ENCODE measurements at places on chromosomes 2 and 18.

- DNase-seq, result no peak
Observed at GRCh38 chr2:45793305-45793962, 142.0 kb downstream of the PRKCE start.

DNA sequence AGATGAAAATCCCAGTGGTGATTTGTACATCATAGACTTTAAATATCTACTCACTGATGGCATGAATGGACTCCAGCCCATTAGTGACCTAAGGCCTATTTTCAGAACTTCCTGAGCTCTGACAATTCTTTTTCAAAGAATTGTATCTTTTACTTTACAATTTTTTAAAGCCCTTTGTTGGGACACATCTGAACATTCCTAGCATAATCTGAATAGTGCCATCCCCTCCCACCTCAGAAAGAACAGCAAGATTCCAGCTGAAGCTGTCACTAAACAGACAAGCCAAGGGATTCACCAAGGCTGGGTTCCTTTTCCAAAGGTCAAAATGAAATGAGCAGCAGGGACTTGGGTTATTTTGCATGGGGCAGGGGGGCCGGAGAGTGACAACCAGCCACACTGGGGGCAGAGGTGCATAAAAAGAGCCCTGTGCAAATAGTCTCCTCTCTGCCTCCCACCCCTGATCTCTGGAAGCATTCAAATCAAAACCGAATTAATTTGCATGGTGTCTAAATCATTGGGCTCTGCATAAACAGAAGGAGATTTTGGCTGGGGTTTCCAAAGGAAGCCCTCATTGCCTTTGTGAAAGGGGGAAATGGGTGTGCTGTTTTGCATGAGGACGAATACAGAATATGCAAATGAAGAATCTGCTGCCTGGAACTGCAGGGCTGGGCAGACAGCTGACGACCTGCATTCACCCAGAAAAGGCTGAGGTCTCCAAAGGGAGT lies 17.2 kb downstream of the EPHA4 start:
- peak; percentile 20 for DNase-seq

GRCh38 chr2:157192445-157193423 lies 64.8 kb upstream of the GALNT5 start:
- no peak for DNase-seq

GRCh38 chr18:14577971-14578370 lies 34.6 kb upstream of the POTEC start:
- no peak for DNase-seq

GRCh38 chr18:28984731-28985130 lies 807.8 kb upstream of the CDH2 start:
- DNase-seq, result no peak

DNA sequence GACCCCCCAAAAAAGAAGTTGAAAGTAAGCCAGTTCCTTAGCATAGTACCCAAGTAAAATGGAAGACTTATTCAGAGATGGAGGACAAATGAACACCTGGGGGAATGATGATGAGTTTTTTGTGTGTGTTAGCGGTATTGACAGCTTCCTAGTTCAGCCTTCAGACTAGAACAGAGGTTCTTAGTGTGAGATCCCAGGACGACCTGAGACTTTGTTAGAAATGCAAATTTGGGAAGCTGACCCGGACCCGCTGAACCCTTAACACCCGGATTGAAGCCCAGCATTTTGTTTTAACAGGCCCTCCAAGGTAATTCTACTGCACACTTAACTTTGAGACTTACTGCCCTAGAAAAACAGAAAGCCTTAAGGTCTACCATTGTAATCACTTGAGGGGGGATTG lies 20.3 kb downstream of the SPOPL start:
- no peak for DNase-seq

DNA sequence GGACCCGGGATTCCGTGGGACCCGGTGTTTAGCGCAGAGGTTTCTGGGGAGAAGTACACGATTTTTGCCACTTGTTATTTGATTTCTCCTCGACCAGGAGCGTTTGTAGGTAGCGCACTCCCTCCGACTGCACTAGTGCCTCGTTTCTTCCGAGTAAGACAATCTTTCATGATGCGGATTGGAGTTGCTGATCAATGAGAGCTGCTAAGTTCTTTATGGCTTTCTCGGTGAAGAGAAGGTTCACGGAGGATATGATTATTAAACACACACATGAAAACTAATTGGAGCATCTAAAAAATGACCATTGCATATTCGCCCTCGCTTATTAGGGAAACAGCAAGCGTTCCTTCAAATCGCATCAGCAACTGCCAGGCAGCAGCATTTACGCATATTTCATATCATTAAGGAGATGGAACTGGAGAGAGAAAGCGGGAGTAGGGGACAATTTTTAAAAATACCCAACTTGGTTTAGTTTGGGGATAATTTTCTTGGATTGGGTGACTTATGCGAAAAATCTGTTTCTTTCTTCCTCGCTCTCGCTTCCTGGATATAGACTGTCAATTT lies 616 bp downstream of the EML6 start:
- no peak for DNase-seq

DNA sequence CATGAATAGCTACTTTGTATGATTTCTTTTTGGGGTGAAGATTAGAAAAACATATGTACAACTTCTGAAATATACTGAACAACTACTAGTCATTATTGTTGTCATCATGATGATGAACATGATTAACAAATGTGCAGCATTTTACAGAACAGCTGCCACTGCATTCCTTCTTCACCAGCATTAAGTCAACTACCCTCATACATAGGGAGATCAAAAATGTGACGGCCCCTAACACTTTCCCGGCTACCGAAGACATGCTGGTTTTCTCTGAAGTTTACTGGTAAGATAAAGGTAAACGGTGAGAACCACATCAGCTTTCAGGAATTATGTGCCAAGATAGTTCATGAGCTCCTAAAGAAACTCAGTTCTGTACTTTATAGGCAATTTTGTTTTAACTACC lies 121.0 kb upstream of the LRATD1 start:
- DNase-seq, result no peak

DNA sequence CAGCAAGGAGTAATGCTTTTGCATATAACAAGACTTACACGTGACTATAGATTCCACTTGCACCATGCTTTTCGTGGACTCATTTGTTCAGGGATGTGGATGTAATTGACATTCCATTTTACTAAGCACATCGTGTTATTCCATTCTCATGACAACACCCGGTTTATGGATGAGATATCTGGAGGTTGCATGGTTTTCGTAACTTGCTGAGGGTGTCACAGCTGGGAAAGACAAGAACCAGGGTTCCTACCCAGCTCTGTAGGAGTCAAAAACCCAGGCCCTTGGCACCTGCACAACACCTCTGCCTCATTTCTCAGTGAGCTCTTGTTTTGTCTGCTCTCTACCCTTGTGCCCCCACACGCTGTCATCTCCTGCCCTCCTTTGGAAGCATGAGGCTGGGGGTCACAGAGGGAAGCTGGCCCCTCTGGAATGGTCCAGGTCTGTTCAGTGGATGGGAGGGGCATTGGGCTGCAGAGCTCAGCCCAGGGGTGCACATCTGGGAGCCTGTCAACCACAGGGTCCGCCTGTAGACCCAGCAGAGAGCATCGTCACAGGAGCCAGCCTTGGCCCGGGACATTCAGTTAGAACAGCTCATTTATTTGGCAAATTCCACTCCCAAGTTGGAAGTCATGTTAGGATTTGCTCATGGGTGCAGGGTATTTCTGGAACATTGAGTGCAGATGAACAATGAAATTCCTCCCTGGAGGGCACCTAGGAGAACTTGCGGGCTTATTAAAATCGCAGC lies 120.1 kb upstream of the TWIST2 start:
- DNase-seq, result no peak

- DNase-seq, result peak; percentile 18
Observed at GRCh38 chr2:222939208-222939856, 78.5 kb downstream of the ACSL3 start.

DNA sequence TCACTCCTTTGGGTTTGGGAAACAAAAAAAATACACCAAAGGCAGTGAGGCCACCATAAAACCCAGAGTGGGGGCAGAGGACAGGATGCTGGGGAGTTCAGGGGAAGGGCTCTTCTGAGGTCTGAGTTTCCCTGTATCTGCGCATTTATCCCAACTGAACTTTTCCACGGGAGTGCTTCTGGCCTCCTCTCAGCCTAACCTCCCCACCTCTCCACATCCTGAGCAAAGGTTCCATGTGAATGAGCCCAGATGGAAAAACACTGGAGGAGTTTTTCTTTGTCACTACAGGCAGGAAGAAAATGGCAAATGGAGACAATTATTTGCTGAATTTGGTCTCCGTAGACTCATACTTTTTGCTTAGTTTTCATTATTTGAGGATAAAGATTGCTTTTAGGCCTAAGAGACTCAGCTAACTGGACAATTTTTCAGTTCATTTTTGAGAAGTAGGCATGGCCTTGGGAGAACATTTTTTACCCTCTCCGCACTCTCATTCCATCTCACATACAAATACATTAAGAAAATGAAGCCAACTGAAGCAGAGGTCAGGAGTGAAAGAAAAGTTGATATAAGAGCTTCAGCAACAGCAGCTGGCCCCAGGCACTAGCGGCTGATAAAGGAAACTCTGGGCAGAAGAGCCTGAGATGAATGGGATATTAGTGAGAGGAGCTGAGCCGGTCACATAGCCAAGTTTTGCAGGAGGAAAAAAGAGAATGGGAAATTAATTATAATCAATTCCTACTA lies 82.6 kb upstream of the CYP1B1 start:
- DNase-seq, result no peak

GRCh38 chr2:96083989-96084857 lies 32.1 kb downstream of the ADRA2B start:
- no peak for DNase-seq

DNA sequence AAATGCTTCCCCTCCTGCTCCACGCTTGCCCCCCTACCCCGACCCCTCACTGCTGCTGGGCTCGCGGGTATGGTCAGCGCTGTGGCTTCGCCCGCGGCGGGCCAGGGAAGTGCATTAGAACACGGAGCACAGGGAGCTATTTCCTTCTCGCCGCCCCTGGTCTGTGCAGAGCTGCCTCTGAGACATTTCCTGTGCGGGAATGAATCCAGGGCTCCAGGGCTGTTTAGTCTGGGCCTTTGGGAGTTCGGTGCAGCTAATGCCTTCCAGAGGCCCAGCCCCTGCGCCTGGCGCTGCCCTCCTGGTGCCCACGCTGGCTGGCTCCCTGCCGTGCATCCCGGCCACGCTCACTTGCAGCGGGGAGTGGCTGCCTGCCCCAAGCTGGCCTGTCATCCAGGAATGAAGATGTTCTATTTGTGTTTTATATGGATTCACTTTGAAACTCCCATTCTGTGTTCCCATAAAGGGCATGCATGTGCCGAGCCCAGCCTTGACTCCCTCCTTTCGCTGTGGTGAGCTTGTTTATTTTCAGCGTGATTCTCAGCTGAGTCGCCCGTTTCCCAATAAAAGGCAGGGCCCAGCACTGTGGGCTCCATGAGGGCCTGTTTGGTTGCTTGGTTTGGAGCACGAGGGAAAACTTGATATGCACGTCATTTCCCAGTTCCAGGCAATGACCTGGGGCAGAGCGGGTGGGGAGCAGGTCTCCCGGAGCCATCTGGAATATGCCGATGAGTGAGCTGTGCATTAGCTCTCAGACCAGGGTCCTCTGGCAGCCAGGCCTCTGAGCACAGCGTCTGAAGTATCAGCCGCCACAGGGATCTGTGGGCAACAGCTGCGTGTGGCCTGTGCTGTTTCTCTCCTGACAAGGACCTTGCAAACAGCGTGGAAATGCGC lies 42.7 kb downstream of the SH3RF3 start:
- no peak for DNase-seq

DNA sequence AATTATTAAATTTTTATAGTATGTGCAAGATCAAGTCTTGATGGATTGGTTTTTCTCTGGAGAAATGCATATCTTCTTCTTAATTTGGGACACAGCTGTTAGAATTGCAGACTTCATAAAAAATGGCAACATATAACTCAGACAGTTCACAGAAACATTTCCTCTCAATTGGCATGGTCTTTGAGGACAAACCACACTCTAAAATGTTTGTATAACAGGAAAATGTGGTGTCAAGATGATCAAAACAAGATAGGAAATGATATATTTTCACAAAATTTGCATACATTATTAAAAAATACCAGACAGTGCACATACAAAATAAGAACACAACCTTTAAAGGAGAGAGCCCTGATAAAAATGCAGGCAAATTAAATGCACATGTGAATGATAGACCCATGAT lies 63.9 kb downstream of the ICOS start:
- DNase-seq, result no peak

DNA sequence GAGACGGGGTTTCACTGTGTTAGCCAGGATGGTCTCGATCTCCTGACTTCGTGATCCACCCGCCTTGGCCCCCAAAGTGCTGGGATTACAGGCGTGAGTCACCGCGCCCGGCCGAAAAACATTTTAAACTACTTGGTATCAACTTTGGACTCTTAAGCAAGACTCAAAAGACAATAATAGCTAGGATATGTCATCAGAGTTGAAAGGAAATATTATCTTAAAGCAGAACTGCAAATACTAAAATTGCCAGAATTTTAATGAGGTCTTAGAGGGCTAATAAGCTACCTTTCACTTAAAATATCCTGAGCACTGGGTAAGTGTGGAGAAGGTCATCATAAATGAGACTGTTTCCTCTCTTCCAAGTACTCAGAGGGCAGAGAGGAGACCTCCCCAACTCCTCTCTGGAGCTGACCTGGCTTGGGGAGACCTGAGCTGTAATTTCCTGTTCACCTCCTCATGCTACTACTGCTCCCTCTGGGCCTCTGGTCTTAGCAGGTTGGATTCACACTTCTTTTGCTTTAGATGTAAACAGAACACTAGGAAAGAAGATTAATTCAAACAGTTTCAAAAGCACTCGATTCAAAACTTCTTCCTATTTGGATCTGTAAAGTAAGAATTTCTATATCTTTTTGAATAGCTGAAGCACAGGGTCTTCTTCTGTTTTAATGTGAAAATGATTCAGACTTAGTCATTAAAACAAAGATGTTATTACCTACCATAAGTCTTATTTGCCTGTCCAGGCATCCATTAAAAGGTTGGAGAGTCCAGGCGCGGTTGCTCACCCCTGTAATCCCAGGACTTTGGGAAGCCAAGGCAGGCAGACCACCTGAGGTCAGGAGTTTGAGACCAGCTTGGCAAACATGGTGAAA lies 16.5 kb downstream of the CNRIP1 start:
- no peak for DNase-seq

GRCh38 chr2:193783681-193784080 lies 1588.9 kb upstream of the TMEFF2 start:
- no peak for DNase-seq

DNA sequence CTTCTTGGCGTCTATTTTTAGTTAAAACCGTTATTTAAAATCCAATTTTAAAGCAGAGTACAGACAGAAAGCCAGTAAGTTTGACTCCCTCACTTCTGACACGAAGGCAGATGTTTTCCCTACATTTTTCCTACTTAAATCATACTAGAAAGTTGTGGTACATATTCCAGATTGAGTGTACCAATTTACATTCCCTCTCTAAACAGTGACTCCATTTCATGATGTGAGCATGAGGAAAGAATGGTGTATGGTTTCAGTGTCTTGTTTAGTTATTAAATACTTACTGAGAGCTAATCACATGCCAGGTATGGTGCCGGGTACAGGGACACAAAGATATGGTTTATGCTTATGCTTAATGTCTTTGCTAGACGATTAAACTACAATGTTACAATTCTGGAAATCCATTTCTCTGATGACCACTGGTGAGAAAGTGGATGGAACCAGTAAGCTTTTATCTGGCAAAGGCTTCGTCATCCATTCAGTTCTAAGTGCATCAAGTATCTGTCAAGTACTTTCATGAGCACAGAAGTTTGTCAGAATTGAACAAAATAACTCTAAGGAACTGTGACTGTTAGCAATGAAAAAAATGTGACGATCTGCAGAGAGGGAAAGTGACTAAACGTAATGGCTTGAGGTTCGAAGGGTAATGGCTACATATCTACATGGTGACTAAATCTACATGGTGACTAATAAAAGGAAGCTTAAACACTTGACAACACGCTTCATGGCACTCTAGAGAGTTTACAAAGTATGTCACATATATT lies 25.7 kb downstream of the MAP4K3 start:
- no peak for DNase-seq

- no peak for DNase-seq
Observed at GRCh38 chr2:3584076-3584475, 9.0 kb downstream of the RPS7 start.

Data from GM06990 (cell line).